ENCODE measurements at places on chromosomes 12 and 14.

DNA sequence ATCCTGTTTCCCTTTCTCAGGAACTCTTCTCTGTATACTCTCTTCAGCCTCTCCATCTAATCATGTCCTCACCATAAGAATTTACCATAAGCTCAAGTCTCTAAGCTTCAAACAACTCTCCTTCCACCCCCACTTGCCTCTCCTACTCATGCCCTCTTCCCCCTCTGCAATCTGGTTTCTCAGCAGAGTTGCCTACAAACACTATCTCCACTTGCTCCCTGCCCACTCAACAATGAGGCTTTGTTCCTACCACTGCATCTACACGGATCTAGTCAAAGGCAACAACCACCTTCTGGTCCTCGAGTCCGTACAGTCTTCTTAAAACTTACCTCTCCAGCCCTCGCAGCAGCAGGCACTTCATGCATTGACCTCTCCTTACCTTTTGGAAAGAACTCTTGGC is 17.2 kb upstream of the FBLN5 start:
- no peak overlapping the region for H3K27ac ChIP-seq
- H3K4me3 ChIP-seq = no peak overlapping the region
- H3K4me1 ChIP-seq = no peaks in the 10 kb centered on the region
- no peaks in the 10 kb centered on the region for H3K27me3 ChIP-seq
- no peak for DNase-seq
- H3K36me3 ChIP-seq = no peaks in the 10 kb centered on the region

DNA sequence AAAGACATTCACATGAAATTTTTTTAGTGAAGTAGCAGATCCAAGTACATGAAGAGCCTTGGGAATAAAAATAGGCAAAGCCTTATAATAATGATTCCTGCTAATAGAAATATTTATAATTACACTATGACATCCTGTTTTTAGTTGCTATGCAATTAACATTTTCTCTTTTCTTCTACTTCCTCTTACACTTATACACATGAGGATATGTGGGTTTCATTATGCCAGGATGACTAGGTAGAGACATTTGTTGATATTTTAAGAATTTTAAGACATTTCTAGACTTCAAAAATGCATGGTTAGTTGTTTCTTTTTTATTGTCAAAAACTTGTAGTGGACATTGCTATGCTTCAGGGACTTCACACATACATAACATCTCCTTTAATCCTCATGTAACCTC is 326.8 kb downstream of the SYT1 start:
- no peaks in the 10 kb centered on the region for H3K27me3 ChIP-seq
- no peaks in the 10 kb centered on the region for H3K4me1 ChIP-seq
- H3K4me3 ChIP-seq = no peak overlapping the region
- no peak overlapping the region for H3K27ac ChIP-seq

GRCh38 chr14:87334997-87335685 is 657.8 kb downstream of the GALC start:
- H3K27me3 ChIP-seq = no peaks in the 10 kb centered on the region
- H3K36me3 ChIP-seq = no peaks in the 10 kb centered on the region
- no peak overlapping the region for H3K4me3 ChIP-seq
- no peaks in the 10 kb centered on the region for H3K4me1 ChIP-seq
- no peak overlapping the region for H3K27ac ChIP-seq

- no peaks in the 10 kb centered on the region for H3K4me1 ChIP-seq
- H3K36me3 ChIP-seq = no peaks in the 10 kb centered on the region
- H3K4me3 ChIP-seq = no peak overlapping the region
- DNase-seq = no peak
Observed at GRCh38 chr12:1638203-1638602, 9.2 kb downstream of the WNT5B start.

DNA sequence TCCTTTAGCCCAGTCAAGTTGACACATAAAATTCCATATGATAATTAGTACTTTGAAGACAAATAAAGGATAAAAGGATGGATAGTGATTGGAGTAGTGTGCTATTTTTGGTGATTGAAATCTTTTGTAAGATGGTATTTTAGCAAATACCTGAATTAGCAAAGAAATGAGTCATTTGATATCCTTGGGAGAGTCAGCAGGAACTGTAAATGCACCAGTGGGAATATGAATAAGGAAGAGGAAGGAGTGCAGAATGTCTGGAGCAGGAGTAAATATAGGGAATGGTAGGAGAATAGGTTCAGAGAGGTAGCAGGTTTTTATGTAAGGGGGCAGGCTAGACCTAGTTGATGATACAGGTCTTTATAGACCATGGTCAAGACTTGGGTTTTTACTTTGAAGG is 75.0 kb downstream of the TRMT5 start:
- H3K4me3 ChIP-seq = no peak overlapping the region
- no peaks in the 10 kb centered on the region for H3K27me3 ChIP-seq
- no peaks in the 10 kb centered on the region for H3K4me1 ChIP-seq
- no peak for DNase-seq

- DNase-seq = no peak
- no peak overlapping the region for H3K4me3 ChIP-seq
- H3K4me1 ChIP-seq = no peaks in the 10 kb centered on the region
- H3K27ac ChIP-seq = no peak overlapping the region
- H3K36me3 ChIP-seq = no peaks in the 10 kb centered on the region
Observed at GRCh38 chr12:104152685-104153241, 14.8 kb upstream of the NFYB start.

GRCh38 chr12:124543052-124543589 is 24.3 kb downstream of the NCOR2 start:
- no peaks in the 10 kb centered on the region for H3K27me3 ChIP-seq
- DNase-seq = no peak
- H3K27ac ChIP-seq = peak overlapping the region; percentile 40

DNA sequence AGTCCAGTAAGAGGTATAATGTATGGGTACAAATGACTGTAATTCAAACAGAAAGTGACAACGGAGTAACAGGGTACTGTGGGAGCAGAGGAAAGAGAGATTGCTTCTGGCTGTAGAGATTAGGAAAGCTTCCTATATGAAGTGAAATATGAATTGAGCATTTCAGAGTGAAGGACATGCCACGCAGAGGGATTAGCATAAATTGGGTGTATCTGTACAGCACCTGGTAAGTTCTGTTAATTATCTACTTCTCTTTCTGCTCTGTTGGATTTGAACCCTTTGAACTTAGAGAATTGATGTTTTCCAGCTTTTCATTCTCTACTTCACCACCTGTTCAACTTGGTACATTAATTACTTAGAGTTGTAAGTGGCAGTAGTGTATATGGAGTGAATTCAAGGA is 8.8 kb downstream of the STK38L start:
- H3K4me1 ChIP-seq = no peaks in the 10 kb centered on the region
- no peaks in the 10 kb centered on the region for H3K36me3 ChIP-seq
- H3K4me3 ChIP-seq = no peak overlapping the region
- H3K27ac ChIP-seq = no peak overlapping the region

GRCh38 chr12:73465106-73465505 is 1072.5 kb upstream of the ATXN7L3B start:
- no peaks in the 10 kb centered on the region for H3K4me1 ChIP-seq
- DNase-seq = no peak
- no peak overlapping the region for H3K4me3 ChIP-seq
- H3K36me3 ChIP-seq = no peaks in the 10 kb centered on the region
- H3K27me3 ChIP-seq = no peaks in the 10 kb centered on the region

DNA sequence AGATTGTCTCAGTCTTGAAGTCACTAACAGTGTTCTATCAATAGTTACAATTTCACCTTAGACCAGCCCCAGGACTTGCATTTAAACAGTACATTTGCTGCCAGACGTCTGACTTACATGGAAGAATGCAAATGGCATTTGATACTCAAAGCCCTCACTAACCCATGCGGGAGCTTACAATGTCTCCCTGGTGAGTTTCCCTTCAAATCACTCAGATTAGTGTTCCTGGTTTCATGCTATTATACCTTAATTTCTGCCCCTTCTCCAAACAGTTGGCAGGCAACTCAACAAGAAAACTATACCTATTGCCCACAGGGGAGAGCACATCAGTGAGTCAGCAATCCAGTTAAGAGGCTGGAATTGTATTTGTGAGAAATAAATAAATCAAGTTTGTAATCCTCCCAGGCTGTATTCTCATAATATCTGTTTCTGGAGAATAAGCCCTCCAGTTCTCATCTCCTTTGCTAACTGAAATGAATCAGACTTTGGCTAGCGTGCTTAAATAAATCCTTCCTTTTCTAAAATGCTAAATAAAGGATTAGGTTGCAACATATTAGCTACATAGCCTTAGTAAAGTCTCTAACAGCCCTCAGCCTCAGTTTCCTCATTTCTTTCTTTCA is 23.7 kb downstream of the GSTZ1 start:
- H3K36me3 ChIP-seq = no peaks in the 10 kb centered on the region
- H3K4me3 ChIP-seq = no peak overlapping the region
- H3K27ac ChIP-seq = no peak overlapping the region
- no peak for DNase-seq
- no peaks in the 10 kb centered on the region for H3K4me1 ChIP-seq

DNA sequence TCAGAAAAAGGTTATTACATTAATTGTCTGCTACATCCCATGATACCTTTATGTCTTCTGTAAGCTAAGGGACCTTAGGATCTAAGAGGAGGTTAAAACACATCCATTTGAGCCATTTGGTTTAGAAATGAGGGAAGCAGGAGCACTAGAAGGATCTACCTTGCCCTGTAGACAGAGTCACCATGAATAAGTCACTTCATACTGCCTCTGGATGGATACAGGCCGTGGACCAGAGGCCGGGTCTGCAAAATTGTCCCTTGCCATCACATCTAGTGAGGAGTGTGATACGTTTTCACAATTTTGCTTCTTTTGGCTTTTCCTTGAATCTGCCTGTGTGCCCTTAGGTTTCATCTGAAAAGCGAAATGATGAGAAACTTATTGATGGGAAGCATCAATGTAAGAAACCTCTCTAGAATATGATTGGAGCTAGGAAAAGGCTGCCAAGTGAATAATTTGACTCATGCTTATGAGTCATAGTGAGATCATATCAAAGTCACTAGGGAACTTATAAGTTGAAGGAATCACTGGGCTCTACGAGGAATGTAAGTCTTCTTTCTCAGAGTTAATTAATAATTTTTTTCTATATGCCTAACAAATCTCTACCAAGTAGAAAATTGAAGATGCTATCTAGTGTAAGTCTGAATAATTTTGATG is 10.8 kb downstream of the GLRX5 start:
- H3K27ac ChIP-seq = peak overlapping the region; percentile 43
- H3K4me1 ChIP-seq = no peaks in the 10 kb centered on the region
- H3K36me3 ChIP-seq = no peaks in the 10 kb centered on the region

DNA sequence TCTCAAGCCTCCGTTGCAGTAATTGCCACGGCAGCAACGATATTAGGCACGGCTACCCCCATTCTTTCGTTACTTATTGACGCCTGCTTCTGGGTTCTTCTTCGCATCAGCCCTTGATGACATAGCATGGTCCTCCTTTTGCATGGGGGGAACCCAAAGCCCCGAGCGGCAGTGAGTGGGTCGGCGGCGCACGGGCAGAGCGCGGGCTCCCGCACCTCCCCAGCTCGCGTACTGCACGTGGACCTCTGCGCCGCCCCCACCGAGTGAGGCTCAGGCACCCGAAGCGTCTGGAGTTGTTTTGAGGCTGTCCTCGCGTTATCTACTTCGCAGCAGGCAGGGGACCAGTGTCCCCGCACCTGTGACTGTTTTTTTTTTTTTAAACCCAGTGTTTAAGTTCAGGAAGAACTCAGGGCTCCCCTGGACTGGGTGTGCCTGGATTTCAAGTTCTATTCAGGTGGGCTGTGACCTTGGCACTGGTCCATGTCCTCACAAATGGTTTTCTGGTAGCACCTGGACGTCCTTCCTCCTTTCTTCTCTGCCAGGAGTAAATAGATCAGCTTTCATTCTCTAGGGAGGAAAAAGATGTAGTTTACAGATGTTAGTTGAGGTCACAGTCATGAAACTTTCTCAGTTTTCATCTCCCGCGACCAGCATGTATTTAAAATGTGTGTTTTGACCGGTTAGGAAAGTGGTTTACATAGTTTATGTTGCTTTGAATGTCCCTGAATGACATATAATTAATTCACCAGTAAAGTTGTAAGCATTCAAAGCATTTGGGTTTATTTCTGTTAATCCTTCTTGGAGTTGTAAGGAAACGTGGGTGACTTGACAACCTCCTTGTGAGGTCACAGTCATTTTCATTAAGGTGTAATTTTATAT is 1.4 kb upstream of the FOXN4 start:
- H3K27ac ChIP-seq = no peak overlapping the region
- DNase-seq = no peak
- H3K4me3 ChIP-seq = peak overlapping the region; percentile 47
- H3K4me1 ChIP-seq = peaks cover 4% of the 10 kb centered on the region
- peaks cover 49% of the 10 kb centered on the region for H3K27me3 ChIP-seq
- H3K36me3 ChIP-seq = no peaks in the 10 kb centered on the region

DNA sequence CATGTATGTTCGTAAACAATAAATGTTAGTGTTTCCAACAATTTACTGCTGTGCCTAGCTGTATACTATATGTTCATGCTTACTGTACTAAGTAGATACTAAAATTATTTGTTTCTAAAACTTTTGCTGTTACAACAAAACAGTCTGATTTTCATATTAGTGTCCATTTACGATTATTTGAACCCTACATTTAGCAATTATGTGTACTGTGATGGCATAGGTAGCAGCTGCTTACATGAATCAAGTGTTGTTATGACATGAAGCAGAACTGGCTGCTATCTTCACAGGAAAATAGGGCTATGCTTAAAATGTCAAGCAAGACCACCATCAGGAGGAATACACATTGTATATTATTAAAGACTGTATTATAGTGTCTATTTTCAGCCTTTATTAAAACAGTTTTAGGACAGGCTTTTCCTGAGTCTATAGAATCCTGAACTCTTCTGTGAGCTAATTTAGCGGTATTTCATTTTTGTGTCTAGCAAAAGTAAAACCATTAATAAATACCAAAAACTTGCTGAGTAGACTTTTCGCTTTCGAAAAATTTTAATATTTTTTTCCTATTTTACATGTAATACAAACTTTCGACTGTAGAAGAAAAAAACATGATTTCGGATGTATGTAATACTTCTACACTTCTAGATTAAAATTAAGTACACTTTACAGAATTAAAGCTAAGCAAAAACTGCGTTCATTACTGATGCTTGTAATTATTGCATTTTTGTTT is 1.1 kb upstream of the WDR89 start:
- no peak for DNase-seq
- H3K27ac ChIP-seq = peak overlapping the region; percentile 97
- peaks cover 4% of the 10 kb centered on the region for H3K4me1 ChIP-seq
- no peaks in the 10 kb centered on the region for H3K27me3 ChIP-seq
- peak overlapping the region; percentile 56 for H3K4me3 ChIP-seq
- H3K36me3 ChIP-seq = no peaks in the 10 kb centered on the region

DNA sequence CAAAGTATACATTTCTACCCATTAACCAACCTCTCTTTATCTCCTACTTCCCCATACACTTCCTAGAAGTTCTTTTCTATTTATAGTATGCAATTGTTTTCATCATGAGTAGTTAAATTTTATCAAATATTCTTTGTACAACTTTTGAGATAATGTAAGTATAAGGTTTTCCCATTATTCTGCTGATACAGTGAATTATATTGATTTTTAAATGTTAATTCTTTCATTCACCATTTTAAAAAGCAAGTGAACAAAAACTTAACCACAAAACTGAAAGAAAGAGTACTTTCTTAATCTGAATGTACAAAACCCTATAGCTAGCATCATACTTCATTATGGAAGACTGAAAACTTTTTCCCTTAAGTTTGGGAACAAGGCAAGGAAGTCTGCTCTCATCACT is 9.5 kb upstream of the SLCO1B3 start:
- no peaks in the 10 kb centered on the region for H3K4me1 ChIP-seq
- no peaks in the 10 kb centered on the region for H3K36me3 ChIP-seq
- no peak for DNase-seq

Data from breast epithelium (tissue), 4 donors.